DND-41 (cell line): ENCODE measurements at places on chromosomes 2 and 18.

GRCh38 chr2:96642564-96643360, at the start of gene FER1L5:
TSS of gene FER1L5 (plus strand) at chr2:96642764. CDS start at chr2:96642837, 73 bp downstream.
- no peak within 1 kb of the TSS for H3K4me3 ChIP-seq
- H3K36me3 ChIP-seq: no peaks in the 10 kb centered on the region
- DNase-seq: no peak
- H3K27ac ChIP-seq: no peak within 1 kb of the TSS
- peaks cover 6% of the 10 kb centered on the region for H3K4me1 ChIP-seq

- no peak overlapping the region for H3K27ac ChIP-seq
- peaks cover 18% of the 10 kb centered on the region for H3K4me1 ChIP-seq
Observed at GRCh38 chr2:25044990-25045389, 3.1 kb downstream of the EFR3B start.

- no peaks in the 10 kb centered on the region for H3K36me3 ChIP-seq
- no peaks in the 10 kb centered on the region for H3K27me3 ChIP-seq
- no peak overlapping the region for H3K27ac ChIP-seq
- no peaks in the 10 kb centered on the region for H3K4me1 ChIP-seq
- no peak for DNase-seq
Observed at GRCh38 chr2:66957198-66957597, 439.9 kb upstream of the ETAA1 start.

- peaks cover 31% of the 10 kb centered on the region for H3K4me1 ChIP-seq
- DNase-seq: no peak
- no peak overlapping the region for H3K4me3 ChIP-seq
- H3K36me3 ChIP-seq: peaks cover 65% of the 10 kb centered on the region
- no peak overlapping the region for H3K27ac ChIP-seq
Observed at GRCh38 chr2:190512539-190513095, 21.9 kb downstream of the NEMP2 start.

DNA sequence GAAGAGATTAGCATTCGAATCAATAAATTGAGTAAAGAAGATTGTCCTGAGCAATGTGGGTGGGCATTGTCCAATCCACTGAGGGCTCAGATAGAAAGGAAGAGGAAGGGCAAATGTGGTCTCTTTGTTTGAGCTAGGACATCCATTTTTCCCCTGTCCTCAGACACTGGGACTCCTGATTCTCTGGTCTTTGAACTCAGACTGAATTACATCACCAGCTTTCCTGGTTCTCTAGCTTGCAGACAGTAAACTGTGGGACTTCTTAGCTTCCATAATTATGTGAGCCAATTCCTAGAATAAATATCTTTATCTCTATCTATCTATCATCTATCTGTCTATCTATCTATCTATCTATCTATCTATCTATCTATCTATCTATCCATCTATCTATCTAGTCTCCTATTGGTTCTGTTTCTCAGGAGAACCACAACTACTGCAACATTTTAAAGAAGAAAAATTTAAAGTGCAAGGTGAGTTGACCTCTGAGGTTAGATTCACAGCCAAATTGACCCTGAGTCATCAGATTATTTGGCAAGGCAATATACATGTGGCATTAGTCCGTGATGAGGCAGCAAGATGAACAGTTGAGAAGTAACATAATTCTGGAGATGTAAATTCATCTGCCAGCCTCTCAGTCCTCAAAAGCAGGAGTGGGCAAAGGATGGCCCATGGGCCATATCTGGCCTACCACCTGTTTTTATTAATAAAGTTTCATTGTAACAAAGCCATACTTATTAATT, 191.4 kb downstream of the PDE11A start:
- H3K27me3 ChIP-seq: peaks cover 14% of the 10 kb centered on the region
- H3K27ac ChIP-seq: no peak overlapping the region
- no peak for DNase-seq

GRCh38 chr2:99153921-99154604, 679 bp downstream of the TSGA10 start:
- peak overlapping the region; percentile 87 for H3K27ac ChIP-seq
- H3K4me3 ChIP-seq: peak overlapping the region; percentile 64
- H3K4me1 ChIP-seq: peaks cover 26% of the 10 kb centered on the region
- peaks cover 18% of the 10 kb centered on the region; the same call in 1 of the 2 replicates for H3K36me3 ChIP-seq
- no peak for DNase-seq

DNA sequence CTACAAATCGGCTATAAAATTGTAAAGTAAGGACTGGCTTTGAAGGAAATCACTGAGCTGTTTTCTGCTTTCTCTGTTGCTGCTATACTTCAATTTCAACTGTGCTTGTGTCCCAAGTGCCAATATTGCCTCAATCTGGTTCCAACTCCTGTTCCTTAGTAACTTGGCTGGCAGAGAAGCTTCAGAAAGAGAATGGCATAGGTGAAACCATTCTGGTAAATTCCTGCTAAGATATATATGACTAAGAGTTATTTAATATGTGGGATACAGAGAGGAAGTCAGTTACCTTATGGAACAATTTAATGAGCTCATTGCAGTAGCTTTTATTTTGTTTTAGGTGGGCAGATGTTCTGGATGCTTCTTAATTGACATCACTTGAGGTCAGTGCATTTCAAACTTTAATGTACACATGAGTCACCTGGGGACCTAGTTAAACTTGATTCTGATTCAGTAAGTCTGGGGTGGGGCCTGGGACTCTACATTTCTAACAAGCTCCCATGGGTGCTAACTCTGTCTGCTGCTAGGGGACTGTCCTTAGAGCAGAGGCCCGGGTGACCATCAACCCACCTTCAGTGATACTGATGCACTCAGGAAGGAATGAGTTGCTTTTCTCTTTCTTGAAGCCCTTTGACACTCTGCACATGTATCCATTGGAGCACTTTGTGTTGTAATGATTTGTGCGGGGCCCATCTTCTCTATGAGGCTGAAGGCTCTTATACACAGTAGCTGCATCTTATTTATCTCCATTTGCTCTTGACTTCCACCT, 47.6 kb downstream of the LIPG start:
- H3K27ac ChIP-seq: no peak overlapping the region
- no peak overlapping the region for H3K4me3 ChIP-seq
- DNase-seq: no peak
- peaks cover 12% of the 10 kb centered on the region for H3K27me3 ChIP-seq
- no peaks in the 10 kb centered on the region for H3K4me1 ChIP-seq

GRCh38 chr2:239526038-239526437, 125.2 kb upstream of the HDAC4 start:
- no peaks in the 10 kb centered on the region for H3K27me3 ChIP-seq
- H3K4me3 ChIP-seq: no peak overlapping the region
- H3K27ac ChIP-seq: no peak overlapping the region

- DNase-seq: no peak
- no peak overlapping the region for H3K4me3 ChIP-seq
- H3K36me3 ChIP-seq: no peaks in the 10 kb centered on the region
Observed at GRCh38 chr2:141871913-141872634, 258.7 kb downstream of the LRP1B start.
